ENCODE measurements at places on chromosomes 12 and 14. TPM values are rescaled to one million over a fixed set of nuclear protein-coding genes. Genes with fewer than 3 reads are reported as not detected.

The PRIMA1 gene
- total RNA-seq = not detected

DNA sequence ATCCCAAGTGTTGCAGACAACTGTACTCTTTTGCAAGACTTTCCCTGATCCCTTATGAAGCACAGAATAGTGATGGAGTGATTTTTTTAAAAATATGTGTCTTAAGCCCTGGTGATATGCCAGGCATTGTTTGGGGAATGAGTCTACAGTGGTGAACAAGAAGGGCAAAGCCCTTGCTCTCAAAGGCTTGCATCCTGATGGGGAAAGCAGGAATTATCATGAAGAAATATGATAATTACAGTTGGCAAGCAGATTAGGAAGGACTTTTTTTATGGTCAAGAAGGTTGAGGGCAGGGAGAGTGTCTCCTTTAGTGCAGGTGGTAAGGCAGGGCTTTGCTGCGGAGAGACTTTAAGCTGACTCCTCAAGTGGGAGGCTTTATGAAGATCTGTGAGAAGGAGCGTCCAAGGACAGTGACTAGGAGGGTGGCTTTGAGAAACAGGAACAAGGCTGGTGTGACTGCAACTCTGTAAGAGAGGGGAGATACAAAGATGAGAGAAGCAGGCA, 100.2 kb downstream of the SYNE2 start:
- peak; percentile 37 for DNase-seq
- no peaks in the 10 kb centered on the region for H3K27me3 ChIP-seq
- H3K4me3 ChIP-seq = no peak overlapping the region
- no peaks in the 10 kb centered on the region for H3K4me1 ChIP-seq
- no peak overlapping the region for H3K27ac ChIP-seq

The CRACR2A gene
- 0.54 TPM for total RNA-seq

The MVK gene
- 6.9 TPM for total RNA-seq

- H3K27ac ChIP-seq = no peak overlapping the region
- peaks cover 67% of the 10 kb centered on the region for H3K36me3 ChIP-seq
- H3K4me1 ChIP-seq = no peaks in the 10 kb centered on the region
- H3K4me3 ChIP-seq = no peak overlapping the region
- DNase-seq = no peak
Measured at GRCh38 chr12:131991816-131992430, 42.2 kb downstream of the EP400 start.

The ANO2 gene
- total RNA-seq = not detected

DNA sequence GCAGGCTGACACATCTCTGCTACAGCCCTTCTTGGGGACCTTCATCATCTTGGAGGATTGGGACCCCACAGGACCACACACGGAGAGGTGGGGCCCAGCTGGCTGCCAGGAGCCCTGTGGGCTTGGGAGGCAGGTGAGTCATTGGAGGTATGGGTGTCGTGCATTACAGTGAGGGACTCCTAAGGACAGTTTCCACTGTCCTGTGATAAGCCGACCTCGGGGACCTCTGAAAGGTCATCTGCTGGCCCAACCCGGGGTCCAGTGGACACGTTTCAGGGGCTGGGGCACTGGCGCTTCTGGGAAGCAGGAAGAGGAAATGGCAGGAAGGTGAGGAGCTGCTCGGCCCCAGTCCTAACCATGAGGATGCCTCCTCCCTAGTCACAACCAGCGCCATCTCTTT, 238.0 kb downstream of the BCL11B start:
- H3K27ac ChIP-seq = no peak overlapping the region
- no peak overlapping the region for H3K4me3 ChIP-seq
- no peaks in the 10 kb centered on the region for H3K27me3 ChIP-seq
- DNase-seq = no peak
- no peaks in the 10 kb centered on the region for H3K4me1 ChIP-seq
- H3K36me3 ChIP-seq = no peaks in the 10 kb centered on the region

DNA sequence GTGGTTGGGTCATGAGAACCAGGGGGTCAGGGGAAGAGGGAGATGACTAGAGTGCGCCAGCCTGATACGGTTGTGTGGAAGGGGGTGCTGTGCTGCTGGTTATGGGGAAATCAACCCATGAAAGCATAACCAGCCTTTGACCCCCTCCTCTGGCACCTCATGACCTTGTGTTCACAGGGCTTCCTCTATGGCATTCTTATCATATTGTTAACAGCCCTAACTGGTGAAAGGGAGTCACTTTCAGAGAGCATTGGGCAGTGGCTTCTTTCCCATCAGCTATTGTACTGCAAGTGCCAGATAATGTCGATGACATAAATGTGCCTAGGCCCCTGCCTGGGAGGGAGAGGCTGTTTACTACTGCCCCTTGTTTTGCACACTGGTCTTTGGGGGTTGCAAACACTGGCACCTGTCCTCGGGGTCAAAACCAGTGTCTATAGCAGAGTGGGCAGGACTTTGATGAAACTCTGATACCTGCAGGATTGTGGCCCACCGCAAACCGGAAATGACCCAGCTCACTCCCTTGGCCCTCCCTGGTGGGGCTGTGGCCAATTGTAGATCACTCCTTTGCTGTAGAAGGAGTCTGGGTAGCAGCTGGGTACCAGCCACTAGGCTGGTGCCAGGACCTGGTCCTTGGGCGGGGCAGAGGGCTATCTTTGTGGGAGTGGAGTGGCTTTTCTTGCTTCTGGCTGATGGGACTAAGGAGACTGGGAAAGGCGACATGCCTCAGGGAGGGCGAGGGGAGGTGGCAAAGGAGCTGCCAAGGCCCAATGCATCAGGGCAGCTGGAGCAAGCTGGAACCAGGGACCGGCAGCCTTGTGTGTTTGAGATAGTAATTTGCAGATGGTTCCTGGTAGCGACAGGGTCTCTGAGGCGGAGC, 634 bp upstream of the TMEM63C start:
- no peak overlapping the region for H3K27ac ChIP-seq
- H3K4me3 ChIP-seq = no peak overlapping the region
- H3K27me3 ChIP-seq = peaks cover 37% of the 10 kb centered on the region
- no peak for DNase-seq
- no peaks in the 10 kb centered on the region for H3K36me3 ChIP-seq
- no peaks in the 10 kb centered on the region for H3K4me1 ChIP-seq

DNA sequence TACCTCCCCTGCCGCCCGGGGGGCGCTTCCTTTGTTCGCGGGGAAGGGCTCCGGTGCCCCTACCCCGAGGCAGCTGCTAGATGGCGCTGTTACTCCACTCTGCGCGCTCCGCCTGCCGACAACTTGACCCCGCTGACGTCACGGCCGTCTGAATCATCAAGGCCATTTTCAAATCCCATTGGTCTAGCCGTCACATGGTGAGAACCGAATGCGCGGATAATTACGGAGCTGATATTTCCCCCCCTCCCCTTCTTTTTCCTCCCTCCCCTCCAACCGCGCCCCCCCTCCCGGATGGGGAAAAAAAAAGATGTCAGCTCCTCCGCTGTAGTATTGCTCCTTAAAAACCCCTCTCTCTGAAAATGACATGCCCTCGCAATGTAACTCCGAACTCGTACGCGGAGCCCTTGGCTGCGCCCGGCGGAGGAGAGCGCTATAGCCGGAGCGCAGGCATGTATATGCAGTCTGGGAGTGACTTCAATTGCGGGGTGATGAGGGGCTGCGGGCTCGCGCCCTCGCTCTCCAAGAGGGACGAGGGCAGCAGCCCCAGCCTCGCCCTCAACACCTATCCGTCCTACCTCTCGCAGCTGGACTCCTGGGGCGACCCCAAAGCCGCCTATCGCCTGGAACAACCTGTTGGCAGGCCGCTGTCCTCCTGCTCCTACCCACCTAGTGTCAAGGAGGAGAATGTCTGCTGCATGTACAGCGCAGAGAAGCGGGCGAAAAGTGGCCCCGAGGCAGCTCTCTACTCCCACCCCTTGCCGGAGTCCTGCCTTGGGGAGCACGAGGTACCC, at the start of gene HOXC10:
TSS of gene HOXC10 (plus strand) at position 246 of the 791 bp plus-strand sequence. CDS start at position 360, 114 bp downstream.
- H3K36me3 ChIP-seq = no peaks in the 10 kb centered on the region
- no peak within 1 kb of the TSS for H3K4me3 ChIP-seq
- DNase-seq = peak; percentile 75

DNA sequence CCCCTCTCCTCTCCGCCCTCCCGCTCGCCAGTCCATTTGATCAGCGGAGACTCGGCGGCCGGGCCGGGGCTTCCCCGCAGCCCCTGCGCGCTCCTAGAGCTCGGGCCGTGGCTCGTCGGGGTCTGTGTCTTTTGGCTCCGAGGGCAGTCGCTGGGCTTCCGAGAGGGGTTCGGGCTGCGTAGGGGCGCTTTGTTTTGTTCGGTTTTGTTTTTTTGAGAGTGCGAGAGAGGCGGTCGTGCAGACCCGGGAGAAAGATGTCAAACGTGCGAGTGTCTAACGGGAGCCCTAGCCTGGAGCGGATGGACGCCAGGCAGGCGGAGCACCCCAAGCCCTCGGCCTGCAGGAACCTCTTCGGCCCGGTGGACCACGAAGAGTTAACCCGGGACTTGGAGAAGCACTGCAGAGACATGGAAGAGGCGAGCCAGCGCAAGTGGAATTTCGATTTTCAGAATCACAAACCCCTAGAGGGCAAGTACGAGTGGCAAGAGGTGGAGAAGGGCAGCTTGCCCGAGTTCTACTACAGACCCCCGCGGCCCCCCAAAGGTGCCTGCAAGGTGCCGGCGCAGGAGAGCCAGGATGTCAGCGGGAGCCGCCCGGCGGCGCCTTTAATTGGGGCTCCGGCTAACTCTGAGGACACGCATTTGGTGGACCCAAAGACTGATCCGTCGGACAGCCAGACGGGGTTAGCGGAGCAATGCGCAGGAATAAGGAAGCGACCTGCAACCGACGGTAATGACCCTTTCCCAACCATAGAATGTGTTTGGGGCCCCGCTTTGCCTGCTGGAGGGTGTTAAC, 615 bp downstream of the CDKN1B start:
- peak overlapping the region; percentile 84 for H3K4me3 ChIP-seq
- H3K27me3 ChIP-seq = no peaks in the 10 kb centered on the region
- peak overlapping the region; percentile 98 for H3K27ac ChIP-seq
- H3K4me1 ChIP-seq = peaks cover 20% of the 10 kb centered on the region
- DNase-seq = no peak
- peaks cover 20% of the 10 kb centered on the region for H3K36me3 ChIP-seq

GRCh38 chr12:67400742-67401141, 131.6 kb downstream of the CAND1 start:
- H3K27ac ChIP-seq = no peak overlapping the region
- H3K4me1 ChIP-seq = no peaks in the 10 kb centered on the region
- H3K4me3 ChIP-seq = no peak overlapping the region
- no peaks in the 10 kb centered on the region for H3K36me3 ChIP-seq
- DNase-seq = no peak

- no peaks in the 10 kb centered on the region for H3K27me3 ChIP-seq
- no peak overlapping the region for H3K4me3 ChIP-seq
- peak; percentile 75 for DNase-seq
- H3K27ac ChIP-seq = no peak overlapping the region
Measured at GRCh38 chr12:3122841-3123678, 45.9 kb downstream of the TSPAN9 start.

DNA sequence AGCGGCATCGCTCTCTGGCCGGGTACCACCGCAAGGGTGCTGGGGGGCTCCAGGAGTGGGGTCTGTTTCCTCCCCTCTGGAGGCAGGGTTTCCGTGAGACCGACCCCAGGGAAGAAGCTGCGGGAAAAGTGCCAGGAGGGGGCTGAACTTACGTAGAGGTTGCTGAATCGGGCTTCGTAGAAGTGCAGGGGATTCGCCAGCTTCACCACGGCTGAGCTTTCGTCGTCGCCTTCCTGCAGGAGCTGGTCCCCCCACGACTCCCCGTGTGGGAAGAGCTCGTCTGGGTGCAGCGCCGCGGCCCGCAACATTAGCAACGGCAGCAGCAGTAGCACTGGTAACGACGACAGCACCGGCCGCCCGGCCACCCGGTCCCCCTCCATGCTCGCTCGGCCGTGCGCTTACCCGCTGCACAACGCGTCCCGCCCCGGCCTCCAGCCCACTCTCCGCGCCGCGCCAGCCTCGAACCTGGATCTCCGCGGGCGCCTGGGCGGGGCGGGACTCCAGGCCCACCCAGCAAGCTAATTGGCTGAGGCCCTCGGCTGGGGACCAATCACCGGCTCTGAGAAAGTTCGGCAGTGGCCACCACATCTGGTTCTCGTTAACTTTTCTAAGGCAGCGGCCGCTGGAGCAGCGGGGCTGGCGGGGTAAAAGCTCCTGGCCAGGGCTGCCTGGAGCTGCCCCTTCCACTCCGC, at the start of gene NID2:
TSS of gene NID2 (minus strand) at position 445 of the 692 bp plus-strand sequence. CDS start at position 380, 65 bp downstream.
- peaks cover 22% of the 10 kb centered on the region for H3K4me1 ChIP-seq
- peak within 1 kb of the TSS; percentile 97 for H3K27ac ChIP-seq
- H3K4me3 ChIP-seq = peak within 1 kb of the TSS; percentile 94
- DNase-seq = peak; percentile 95
- H3K36me3 ChIP-seq = peaks cover 8% of the 10 kb centered on the region
- H3K27me3 ChIP-seq = no peaks in the 10 kb centered on the region

The PSMC1 gene
- total RNA-seq = 325 TPM

DNA sequence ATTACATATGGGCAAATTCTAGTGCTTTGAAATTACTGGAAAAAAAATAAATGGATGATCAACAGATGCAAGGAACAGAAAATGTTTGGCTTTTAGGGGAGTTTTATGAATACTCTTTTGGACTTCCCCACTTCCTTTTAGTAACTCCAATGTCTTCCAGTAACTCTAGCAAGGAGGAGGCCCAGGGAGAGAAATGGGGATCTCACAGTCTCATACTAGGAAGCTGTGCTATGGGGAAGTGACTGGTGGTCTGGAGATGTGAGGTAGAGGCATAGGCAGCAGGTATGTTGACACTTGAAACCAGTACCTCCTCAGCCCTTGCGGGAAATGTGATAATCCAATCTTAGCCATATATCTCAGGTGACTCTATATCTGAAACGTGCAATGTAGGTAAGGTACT, 68.1 kb downstream of the CRADD start:
- H3K36me3 ChIP-seq = no peaks in the 10 kb centered on the region
- no peaks in the 10 kb centered on the region for H3K27me3 ChIP-seq
- DNase-seq = no peak
- H3K4me1 ChIP-seq = peaks cover 5% of the 10 kb centered on the region

DNA sequence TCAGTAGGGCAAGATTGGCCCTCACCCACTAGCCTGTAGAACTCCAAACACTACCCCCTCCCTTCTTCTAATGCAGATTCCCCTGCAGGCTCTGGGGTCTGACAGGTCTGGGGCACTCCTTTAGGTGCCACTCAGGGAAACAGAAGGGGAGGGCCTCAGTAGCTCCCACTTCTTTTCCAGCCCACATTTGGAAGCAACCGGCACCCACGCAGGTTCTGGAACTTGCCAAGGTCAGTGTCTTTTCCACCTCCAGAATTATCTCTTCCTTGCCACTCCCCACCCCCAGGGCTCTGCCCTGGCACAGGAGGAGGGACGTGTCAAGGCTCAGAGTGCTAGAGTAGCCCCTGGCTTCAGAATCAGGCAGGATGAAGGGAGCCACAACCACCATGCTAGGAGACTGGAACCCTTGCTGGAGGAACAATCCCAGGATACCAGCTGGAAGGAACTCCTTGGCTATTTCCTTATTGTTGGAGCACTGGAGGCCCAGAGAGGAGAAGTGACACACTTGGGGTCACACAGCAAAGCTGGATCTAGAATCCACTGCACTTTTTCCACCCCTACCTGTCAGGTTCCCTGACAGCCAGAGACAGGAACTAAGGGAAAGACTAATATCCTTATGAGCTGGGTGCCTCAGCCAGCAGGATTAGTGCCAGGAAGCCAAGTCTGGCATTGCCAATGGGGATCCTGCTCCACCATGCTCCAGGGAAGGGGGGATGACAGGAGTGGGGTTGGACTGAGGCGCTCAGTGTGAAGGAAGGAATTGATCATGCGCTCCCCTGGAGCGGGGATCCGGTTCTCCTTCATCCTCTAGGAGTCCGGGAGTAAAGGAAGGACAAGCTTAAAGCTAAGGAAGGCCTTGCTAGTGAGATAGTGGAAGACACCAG, 1.8 kb upstream of the FIGNL2 start:
- H3K4me1 ChIP-seq = no peaks in the 10 kb centered on the region
- peaks cover 44% of the 10 kb centered on the region for H3K27me3 ChIP-seq
- no peak overlapping the region for H3K4me3 ChIP-seq
- H3K36me3 ChIP-seq = no peaks in the 10 kb centered on the region
- DNase-seq = no peak
- no peak overlapping the region for H3K27ac ChIP-seq
